ENCODE measurements at places on chromosomes 6 and 20.

GRCh38 chr6:159945801-159946392, 23.0 kb upstream of the IGF2R start:
- no peak for DNase-seq

GRCh38 chr20:10306440-10307358, 88.1 kb downstream of the SNAP25 start:
- no peak for DNase-seq

DNA sequence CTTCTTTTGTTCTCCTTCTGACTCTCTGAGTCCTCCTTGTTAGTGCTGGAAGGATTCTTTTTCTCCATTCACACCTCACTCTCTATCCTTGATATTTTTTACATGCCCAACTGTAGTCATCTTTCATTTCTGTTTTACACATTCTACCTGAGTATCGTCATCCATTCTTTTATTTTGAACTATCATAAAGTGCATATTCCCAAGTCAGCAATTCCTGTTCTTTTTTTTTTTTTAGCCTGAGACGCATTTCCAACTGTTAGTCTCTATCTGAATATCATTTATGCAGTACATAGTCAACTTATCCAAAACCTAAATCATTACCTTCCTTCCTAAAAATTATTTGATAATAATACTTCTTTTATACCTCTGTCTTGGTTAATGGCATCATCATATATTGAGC, 207.5 kb downstream of the NKAIN2 start:
- DNase-seq, result no peak

- DNase-seq, result no peak
Observed at GRCh38 chr6:139800837-139801236, 426.4 kb upstream of the CITED2 start.

GRCh38 chr20:17594443-17594842, 24.6 kb downstream of the DSTN start:
- DNase-seq, result no peak

- DNase-seq, result no peak
Observed at GRCh38 chr20:22762576-22763256, 178.3 kb upstream of the FOXA2 start.

GRCh38 chr20:44723391-44723790, 8.2 kb downstream of the CCN5 start:
- no peak for DNase-seq

DNA sequence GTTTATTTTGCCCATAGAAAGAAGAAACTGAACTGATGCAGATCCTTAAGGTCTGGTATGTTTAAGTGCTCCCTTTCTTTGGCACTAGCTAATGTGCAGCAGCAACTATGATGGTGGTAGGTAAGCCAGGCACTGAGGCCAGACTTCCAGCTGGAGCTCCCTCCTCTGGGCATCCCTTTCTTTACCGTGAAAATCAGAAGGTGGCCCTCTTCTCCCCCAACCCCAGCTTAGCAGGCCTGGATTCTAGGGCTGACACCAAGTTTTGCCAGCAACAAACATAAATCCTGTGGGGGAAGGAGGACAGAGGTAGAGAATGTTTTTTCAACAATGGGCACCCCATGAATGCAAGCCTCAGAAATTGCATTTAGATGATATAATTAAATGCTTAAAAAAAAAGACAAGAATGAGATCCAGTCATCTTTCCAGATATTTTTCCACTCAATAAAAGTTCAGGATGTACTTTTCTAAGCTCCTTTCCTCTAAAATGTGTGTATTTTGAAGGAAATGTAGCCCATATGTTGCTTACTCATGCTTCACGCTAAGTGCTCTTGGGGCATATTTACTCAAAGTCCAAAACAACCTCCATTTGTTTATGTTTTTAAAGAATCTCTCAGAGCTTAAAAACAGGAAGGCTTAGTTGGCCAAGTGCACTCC, 123.9 kb upstream of the NXT1 start:
- no peak for DNase-seq

DNA sequence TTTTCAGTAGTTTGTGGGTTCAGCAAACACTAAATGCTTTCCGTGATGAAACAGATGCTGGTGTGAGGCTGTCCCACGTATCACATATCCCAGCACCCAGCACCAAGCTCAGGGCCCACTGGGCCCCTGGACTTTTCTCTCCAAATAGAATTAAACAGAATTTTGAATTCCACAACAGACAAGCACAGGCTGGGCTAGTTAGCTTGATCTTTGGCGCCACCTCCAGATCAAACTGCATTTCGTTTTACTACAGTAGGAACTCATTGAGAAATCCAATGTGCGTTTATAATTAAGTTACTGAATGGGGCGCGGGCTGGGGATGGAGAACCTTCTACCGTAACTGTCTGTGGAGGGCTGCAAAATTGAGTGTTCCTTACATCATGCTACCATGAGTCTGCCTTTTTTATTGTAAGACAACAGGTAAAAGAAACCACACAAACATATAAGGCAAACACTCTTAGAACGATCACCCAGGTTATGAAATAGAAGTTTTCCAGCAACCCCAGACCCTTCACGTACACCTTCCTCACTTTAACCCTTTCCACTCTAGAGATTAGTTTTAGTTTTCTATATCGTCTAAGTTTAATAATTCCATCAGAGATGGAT, 107.8 kb downstream of the ZFP64 start:
- DNase-seq, result no peak

DNA sequence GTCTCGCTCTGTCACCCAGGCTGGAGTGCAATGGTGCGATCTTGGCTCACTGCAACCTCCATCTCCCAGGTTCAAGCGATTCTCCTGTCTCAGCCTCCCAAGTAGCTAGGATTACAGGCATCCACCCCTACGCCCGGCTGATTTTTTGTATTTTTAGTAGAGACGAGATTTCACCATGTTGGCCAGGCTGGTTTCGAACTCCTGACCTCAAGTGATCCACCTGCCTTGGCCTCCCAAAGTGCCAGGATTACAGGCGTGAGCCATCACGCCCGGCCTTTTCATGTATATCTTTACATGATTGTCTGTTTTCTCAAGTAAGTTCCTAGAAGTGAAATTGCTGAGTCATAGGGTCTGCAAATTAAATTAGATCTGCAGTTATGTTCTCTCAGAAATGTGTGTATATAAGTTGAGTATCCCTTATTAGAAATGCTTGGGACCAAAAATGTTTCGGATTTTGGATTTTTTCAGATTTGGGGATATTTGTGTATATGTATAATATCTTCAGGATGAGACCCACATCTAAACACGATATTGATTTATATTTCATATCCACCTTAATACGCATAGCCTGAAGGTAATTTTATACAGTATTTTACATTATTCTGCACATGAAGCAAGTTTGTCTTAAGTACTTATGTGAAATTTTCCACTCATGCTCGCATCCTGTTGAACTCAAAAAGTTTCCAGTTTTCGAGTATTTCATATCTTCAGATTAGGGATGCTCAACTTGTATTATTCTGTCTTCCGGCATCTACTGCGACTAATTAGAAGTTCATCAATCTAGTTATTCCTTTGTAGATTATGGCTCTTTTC, 40.4 kb downstream of the TAB2 start:
- no peak for DNase-seq

DNA sequence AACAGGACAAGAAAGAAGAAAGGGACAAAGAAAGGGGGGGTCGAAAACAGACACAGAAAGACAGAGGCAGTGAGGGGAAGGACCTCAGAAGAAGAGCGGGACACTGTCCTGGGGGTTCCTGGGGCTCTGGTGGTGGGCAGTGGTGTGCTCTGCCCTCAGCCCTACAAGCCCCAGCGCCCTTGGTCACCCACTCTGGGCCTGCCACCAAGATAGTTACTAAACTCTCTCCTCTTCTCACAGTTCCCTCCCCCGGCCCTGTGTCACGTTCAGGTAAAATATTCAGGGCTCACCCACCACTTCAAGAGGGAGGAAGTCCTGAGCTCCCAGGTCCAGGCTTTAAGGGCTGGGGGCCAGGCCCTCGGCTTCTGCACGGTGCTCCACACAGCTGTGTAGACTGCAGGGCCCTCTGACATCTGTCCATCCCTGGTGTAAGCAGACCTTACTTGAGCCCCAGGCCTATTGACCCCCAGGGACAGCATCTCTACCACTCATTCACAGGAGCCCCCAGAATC, 87.4 kb downstream of the MRPL14 start:
- no peak for DNase-seq

GRCh38 chr6:155687645-155688044, 232.0 kb upstream of the NOX3 start:
- no peak for DNase-seq

- no peak for DNase-seq
Observed at GRCh38 chr6:12158686-12159415, 131.3 kb upstream of the EDN1 start.

GRCh38 chr6:126076992-126077664, 90.8 kb downstream of the TRMT11 start:
- DNase-seq, result no peak

- no peak for DNase-seq
Observed at GRCh38 chr6:154606457-154606856, 96.0 kb upstream of the CNKSR3 start.

DNA sequence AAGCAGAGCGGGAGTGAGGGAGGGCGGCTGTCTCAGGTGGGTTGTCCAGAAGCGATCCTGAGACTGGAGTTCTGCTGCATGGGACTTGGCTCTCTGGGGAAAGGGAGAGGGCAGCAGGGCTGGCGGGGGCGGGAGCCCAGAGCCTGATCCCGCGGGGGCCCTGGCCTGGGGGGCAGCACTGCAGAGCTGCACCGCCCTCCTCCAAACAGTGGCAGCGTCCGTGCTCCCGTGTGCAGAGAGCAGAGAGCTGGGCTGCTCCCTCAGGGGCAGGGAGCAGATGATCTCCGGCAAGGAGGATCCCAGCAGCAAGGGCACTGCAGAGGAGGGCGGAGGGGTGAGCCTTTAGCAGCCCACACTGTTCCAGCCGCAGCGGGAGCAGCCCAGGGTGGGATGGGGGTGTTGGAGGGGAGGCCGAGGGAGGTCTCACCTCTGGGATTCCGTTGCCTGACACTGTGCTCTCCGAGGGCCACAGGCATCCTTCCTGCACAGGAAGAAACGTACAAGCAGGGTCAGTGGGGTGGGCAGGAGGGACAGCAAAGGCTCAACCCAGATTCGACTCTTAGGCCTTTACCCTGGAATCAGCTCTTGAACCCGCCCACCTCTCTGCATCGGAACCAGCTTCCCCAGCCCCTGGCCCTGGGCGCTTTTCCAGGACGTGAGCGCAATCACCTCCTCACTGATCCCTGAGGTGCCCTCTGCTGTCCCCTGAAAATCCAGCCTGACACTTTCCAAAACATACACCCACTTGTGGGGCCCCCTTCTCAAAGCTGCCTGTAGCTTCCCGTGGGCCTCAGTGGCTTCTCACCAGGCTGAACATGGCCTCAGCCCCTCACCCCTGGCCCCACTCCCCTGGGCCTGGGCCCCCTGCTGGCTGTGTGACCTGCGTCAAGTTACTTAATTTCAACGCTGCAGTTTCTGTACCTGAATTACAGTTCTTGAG, 32.6 kb upstream of the ZBP1 start:
- no peak for DNase-seq

DNA sequence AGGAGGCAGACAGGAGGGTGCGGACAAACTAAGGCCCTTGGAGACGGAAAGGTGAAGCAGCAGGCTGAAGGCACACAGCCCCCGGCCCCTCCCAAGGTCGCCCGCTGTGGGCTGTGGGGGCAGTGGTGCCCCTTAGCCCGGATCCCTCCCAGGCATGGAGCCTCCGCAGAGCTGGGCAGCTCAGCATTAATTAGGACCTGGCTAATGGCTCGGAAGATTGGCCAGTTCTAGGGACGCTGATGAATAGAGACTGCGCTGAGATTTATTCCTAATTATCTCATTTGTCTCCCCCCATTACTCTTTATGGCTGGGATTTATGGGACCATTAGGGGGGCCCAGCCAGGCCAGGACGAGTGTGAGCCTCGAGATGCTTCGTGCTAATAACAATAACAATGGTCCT, 20.4 kb downstream of the MDFI start:
- no peak for DNase-seq

GRCh38 chr20:39036011-39036410, 73.9 kb downstream of the DHX35 start:
- no peak for DNase-seq

- no peak for DNase-seq
Observed at GRCh38 chr20:57473246-57474048, 51.5 kb downstream of the CTCFL start.

Data from esophagus squamous epithelium (tissue), 5 donors.